Stimulated activated CD8-positive, alpha-beta memory T cell treated with anti-CD3 and anti-CD28 coated beads, Interleukin-15, amount 100 ng/mL, for 24 hours (primary cell): ENCODE measurements at places on chromosomes 2 and 18.

DNA sequence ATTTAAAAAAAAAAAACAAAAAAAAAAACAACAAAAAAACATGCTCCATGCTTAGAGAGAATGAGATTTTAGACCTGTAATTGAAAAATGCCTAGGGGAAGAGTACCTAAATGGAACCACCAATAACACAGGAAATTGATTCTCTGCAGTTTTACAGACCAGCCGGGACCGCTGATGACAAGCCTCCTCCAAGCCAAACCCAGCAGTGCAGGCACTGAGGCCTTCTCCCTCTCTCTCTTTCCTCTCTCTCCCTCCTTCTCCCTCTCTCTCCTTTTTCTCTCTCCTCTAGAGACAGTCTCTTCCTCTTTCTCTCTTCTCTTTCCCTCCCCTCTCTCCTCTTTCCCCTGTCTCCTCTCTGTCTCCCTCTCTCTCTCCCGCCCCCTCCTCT, 228.8 kb upstream of the COPS8 start:
- DNase-seq, result no peak

DNA sequence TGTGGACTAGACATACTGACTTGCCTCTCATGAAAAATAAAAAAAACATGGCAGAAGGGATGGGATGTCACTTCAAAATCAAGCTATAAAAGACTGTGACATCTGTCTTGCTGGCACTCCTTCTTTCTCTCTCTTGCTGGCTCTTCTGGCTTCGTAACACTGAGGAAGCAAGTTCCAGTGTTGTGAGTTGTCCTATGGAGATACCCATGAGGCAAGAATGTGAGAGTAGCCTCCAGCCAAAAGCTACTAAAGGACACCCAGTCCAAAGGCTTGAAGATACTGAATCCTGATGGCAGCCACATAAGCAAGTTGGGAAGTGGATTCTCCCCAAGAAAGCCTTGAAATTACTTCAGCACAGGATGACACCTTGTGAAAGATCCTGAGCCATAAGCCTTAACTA, 376.1 kb upstream of the TMEFF2 start:
- DNase-seq, result no peak

DNA sequence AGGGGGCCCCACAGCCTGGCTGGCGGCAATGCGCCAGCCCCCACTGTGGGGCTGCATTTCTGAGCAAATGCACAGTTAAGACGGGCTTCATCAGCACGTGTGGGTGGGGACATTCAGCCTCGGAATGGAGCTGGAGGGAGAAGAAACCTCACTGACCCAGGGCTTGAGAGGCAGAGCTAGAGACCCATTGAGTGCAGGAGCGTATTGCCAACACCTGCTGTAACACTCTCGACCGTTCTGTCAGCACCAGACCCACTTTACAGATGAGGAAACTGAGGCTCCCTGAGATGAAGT, 200.9 kb upstream of the RAB6C start:
- no peak for DNase-seq

DNA sequence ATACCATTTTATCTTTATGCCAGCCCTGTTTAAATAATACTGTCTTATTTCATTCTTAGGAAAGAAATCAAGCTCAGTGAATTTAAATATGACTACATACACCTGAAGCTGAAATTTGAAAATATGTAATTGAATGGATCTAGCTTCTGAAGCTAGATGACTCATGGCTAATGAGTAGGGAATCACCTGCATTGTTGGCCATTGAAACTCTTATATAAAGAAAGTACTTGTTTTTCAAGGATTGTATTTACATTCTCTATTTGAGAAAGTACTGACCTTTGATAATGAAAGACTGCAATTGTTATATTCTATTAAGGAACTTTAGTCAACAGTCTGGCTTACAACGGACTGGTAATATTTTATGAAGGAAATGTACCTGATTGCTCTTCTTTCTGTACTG, 346.7 kb upstream of the LRATD1 start:
- DNase-seq, result no peak

- DNase-seq, result no peak
Measured at GRCh38 chr18:5424903-5425664, 118.7 kb downstream of the EPB41L3 start.

DNA sequence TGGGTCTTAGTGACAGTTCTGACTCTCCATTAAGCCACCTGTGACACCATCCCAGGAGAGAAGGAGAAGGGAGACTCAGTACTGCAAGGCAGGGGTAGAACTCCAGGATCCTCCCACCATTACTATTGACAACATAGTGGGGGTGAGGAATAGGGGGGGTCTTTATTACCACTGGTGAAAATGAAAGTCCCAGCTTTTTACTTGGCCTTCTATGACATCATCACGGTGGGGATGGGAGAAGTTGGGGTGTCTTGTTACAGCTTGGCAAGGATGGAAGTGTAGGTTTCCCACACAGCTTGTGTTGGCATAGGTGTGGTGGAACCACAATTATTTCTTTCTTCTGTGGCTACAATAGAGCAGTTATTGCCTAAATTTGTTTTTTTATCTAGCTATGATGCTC, 203.9 kb upstream of the DTNA start:
- DNase-seq, result no peak

- DNase-seq, result no peak
Measured at GRCh38 chr2:137968477-137969417, 4.5 kb downstream of the HNMT start.

DNA sequence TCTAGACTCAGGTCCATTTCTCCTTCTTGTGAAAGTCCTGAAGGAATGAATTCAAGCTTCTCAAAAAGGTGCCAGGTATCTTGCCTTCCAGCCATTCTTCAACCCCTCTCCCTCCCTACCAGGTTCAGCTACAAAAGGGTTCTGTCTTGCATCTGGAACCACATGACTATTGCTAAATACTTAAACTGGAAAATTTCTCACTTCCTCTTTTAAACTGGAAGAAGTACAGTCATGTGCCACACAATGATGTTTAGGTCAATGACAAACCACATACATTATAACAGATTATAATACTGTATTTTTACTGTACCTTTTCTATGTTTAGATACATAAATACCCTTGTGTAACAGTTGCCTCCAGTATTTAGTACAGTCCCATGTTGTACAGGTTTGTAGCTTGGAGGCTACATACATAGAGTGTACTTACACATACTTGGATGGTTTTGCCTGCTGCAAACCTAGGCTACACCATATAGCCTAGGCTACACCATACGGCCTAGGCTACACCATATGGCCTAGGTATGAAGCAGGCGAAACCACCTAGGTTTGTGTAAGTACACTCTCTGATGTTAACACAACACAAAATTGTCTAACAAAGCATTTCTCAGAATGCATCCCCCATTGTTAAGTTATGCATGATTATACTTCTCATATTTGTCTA, 142.0 kb upstream of the DNMT3A start:
- DNase-seq, result no peak

GRCh38 chr18:45336448-45336847, 278.8 kb upstream of the SLC14A2 start:
- no peak for DNase-seq

GRCh38 chr2:201242571-201243277, 17.6 kb upstream of the CASP8 start:
- DNase-seq, result no peak

DNA sequence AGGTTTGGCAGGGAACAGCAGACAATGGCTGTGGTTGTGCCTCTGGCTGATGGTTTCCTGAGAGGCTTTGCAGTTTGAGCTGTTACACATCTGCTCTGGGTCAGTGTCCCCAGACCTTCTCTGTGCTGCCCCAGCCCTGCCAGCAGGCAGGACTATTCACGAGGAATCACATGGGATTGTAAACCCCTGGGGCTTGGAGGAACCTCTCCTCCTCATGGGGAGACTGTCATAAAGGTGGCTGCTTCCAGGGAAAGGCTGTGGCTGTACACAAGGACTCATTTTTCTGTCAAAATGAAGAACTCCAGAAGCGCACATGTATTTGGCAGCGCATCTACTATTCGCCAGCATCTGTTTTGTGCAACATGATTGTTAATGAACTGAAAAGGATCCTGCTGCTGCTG, 142.6 kb upstream of the CYP1B1 start:
- no peak for DNase-seq
